Hematopoietic multipotent progenitor cell treated with erythropoietin and hydrocortisone succinate and interleukin-3 and kit ligand, for 6 days (in vitro differentiated cells): ENCODE measurements at places on chromosomes 6 and 20.

DNA sequence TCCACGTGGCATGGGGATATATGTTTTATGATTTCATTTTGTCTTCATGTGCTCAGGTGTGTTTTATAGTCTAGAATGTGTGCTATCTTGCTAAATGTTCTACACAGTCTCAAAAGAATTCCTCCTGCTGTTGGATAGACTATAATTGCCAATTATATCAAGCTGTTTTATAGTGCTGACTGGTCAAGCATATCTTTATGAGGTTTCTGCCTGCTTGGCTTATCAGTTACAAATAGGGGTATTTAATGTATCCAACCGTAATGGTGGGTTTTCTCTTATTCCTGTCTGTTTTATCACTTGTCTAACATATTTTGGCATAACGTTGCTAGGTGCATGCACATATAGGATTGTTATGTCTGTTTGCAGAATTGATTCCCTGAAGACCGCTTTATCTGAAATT, 201.3 kb downstream of the EYS start:
- no peak for DNase-seq

- DNase-seq: no peak
Measured at GRCh38 chr20:51026269-51026668, 3.4 kb upstream of the KCNG1 start.

- DNase-seq: no peak
Measured at GRCh38 chr20:59265298-59265697, 35.1 kb upstream of the EDN3 start.

- DNase-seq: no peak
Measured at GRCh38 chr20:49575551-49576060, 7.7 kb upstream of the PTGIS start.

- DNase-seq: no peak
Measured at GRCh38 chr6:90038961-90039653, 144.8 kb downstream of the GJA10 start.

DNA sequence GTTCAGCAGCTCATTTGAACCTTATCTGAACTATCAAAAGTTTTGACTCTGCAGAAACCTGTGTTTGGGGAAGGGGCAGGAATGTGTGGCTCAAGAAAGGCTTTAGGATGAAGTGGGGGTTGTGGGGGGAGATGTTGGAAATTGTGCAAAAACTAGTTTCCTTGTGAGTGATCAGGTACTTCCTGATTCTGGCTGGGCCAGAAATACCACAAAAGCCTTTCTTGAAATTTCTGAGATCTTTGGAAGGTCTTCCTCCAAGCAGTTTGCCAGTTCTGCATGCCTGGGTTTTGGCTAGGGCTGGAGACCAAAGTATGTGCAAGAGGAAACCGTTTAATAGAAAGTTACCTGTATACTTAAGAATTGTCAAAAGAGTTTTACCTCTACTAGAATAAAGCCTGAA, 116.6 kb downstream of the BMP2 start:
- no peak for DNase-seq

DNA sequence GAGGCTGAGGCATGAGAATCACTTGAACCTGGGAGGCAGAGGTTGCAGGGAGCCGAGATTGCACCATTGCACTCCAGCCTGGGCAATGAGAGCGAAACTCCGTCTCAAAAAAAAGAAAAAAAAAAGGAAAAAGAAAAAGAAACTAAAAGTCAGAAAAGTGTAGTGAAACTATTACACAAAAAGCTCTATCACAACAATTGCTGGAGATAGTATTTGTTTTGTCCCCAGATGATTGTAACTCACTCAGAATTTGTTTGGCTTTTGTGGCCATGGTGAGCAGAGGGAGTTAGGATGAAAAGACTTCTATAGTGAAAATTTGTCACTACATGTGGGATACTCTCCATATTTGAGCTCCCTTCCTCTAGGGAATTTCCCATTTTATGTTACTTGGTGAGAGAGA, 5.2 kb upstream of the GOPC start:
- no peak for DNase-seq
